ENCODE measurements at places on chromosomes 3 and 15.

DNA sequence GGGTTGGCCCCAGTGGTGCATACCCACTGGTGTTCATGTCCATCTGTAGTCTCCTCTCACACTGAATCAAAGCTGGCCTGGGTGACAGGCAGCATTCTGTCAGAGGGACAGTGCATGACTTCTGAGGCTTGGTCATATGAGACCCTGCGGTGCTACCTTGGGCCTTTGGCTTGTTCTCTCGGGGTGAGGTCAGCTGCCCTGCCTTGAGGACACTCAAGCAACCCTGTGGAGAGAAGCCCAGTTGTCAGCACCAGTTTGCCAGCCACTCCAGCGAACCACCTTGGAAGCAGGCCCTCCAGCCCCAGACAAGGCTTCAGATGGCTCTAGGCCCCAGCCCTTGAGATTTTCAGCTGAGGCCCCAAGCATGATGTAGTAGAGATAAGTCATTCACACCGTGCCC is 16.9 kb upstream of the RAB7A start:
- DNase-seq = no peak

DNA sequence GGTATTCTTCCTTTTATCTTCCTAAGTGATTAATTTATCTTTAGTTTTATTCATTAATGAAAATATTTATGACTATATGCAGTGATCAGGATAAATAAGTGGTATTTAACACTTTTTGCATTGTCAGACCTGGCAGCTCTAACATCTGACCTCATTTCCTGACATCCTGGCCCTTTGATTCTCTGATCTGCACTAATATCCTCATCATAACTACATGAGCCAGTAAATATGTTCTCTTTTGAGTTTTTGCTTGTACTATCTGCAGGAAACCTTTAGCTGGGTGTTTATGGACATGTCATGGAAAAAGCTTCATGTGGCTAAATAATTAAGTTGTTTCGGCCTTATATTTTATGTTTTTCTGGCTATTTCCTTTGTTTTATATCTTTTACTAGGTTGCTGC is 10.5 kb downstream of the NKTR start:
- no peak for DNase-seq

GRCh38 chr15:73754461-73754860 is 1.3 kb upstream of the INSYN1 start:
- DNase-seq = no peak

- DNase-seq = no peak
Measured at GRCh38 chr15:64507293-64507802, 47.0 kb downstream of the ZNF609 start.

- no peak for DNase-seq
Measured at GRCh38 chr3:24263069-24263668, 231.5 kb downstream of the THRB start.

DNA sequence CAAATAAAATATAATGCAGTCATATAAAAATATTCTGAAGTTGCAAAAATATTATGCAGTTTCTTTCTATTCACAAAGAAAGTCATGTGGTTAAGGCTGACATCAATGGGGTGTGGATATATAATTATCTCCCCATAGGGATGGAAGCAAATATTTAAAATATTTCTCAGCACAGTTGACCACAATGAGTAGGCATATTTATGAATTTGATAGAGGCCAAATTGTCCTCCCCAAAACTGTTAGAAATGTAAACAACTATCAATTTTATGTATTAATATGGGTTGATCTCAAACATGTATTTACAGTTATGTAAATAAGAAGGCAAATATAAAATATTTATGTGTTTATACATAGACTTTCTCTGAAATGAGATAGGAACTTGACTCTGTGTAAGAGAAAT is 246.0 kb upstream of the CBLB start:
- DNase-seq = no peak

GRCh38 chr3:141597931-141598330 is 111.1 kb downstream of the RASA2 start:
- no peak for DNase-seq

- no peak for DNase-seq
Measured at GRCh38 chr15:38688761-38689160, 124.1 kb upstream of the RASGRP1 start.

DNA sequence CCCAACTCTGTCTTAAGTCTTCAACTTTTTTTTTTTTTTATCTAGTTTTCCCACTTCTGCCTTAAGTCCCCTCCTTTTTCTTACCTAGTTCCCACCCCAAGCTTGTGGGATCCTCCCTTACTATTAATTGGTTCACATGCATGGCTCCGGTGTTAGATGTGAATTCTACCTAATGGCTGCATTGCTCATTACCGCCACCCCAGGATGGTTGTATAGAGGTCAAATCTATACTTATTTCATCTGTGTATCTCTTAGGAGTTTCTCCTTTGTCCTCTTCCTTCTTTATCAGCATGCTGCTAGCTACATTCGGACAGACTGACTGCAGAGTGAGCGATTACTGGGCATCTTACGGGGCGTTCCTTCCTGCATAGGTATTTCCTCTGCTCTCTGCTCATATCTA is 605.7 kb upstream of the GRM7 start:
- DNase-seq = no peak

GRCh38 chr3:11363715-11364114 is 91.5 kb downstream of the ATG7 start:
- DNase-seq = no peak

DNA sequence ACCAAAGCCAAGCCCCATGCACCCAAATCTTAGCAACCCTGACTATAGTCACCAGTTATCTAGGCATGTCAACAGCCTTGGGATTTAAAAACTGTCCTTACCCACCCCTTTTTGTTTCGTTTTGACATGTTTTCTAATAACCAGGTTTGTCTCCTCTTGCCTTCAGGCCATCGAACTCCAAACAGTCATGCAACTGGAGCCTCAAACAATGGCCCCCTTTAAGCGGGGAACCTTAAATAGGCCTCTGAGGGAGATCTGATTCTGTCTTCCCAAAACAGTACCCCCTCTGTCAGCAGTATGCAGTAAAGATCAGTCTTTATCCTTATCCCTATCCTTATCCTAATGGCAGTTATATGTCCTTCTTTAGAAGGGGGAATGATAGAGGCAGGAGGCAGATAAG is 105.7 kb downstream of the DPH6 start:
- no peak for DNase-seq

DNA sequence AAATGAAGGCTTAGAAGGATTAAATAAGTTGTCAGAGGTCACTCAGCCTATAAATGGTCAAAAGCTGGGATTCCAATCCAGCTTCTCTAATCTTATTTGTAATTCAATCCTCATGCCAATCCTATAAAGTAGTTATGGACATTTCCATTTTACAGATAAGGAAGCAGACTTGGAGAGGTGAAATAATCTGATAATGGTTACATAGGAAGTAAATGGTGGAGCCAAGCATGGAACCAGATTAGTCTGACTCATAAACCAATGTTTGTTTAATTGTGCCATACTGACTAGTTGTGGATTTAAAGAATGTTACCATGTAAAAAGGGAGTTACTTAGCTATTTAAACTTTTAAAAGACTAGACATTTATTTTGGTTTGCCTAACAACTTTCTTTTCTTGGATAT is 59.7 kb downstream of the KCNAB1 start:
- no peak for DNase-seq

DNA sequence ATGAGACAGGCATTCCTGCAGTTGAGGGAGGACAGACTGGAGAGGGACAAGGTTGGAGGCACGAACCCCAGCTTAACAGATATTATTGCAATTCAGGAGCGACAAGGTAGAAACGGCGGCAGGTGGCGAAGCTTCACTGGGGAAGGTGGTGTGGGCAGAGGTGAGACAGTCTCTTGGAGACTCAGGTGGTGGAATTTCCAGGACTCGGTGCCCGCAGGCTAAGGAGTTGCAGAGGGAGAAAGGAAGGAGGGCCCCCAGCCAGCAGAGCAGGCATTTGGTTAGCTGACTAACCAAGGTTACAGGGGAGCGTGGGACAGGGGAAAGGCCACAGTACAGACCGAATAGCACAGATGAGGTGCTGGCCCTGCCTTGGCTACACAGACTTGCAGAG is 3.0 kb downstream of the FAM174B start:
- DNase-seq = no peak

GRCh38 chr15:71337197-71337845 is 222.1 kb downstream of the THSD4 start:
- no peak for DNase-seq

DNA sequence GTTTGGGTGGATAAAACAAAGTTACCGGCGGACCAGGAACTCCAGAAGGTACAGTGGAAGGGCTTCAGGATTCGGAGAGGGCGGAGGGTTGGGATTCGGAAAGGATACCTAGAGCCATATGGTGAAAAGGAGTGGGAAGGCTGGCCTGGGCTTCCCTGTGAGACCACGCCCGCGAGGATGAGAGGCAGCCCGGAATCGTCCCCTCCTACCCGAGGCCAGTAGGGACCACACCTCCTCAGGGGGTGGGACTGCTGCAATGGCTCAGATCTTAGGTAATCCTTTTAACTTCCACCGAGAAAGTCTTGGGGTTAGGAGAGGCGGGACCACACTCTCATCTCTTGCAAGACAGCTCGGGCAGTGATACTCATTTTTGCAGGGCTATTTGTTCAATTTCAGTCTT is 511.3 kb downstream of the OCA2 start:
- DNase-seq = no peak

- DNase-seq = no peak
Measured at GRCh38 chr15:30905821-30906220, 2.1 kb downstream of the FAN1 start.

DNA sequence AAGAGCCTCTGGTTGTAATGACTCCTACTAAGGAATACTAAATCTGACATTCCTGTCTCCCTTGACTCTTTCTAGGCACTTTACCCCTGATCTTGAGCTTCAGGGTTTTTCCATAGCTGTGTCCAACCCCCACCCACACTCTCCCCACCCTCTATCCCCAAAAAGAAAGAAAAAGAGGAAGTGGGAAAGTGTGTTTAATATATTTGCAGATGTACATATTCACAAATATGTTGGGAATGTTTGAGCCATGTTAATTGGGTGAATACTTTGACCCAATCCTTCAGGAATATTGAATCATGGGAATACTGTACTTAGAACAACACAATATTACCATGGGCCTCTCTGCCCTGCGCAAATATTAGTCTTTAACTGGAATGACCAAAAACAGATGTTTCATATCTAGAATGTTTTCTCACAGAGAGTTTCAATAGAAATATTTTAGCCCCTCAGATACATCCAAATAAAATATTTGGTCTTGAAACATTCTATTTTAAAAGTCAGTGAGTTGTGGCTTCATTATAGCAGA is 19.8 kb upstream of the PFN2 start:
- no peak for DNase-seq

GRCh38 chr15:47705281-47705997 is 11.9 kb upstream of the SEMA6D start:
- no peak for DNase-seq

- DNase-seq = peak; percentile 28
Measured at GRCh38 chr3:58471025-58471887, 20.6 kb upstream of the KCTD6 start.
